Stimulated activated CD8-positive, alpha-beta memory T cell treated with anti-CD3 and anti-CD28 coated beads, Interleukin-4, amount 100 ng/mL, for 24 hours (primary cell): ENCODE measurements at places on chromosomes 1 and 21.

DNA sequence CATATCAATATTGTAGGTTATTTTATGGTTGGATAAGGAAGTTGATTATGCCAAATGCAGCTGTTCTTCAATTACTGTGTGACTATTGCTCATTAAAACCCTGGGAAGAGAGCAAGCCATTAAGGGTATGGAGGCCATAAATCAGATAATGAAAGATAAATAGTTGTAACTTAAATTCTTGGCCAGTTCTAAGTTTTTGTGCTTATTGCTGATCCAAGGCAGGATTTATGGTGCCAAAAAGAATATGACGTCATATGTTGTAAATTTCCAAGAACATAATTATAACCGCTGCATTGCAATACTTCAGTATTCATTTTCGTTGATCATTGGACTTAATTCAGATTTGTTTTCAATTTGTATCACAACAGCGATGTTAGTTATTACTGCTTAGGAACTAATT lies 211.6 kb downstream of the LRRC40 start:
- DNase-seq, result no peak

DNA sequence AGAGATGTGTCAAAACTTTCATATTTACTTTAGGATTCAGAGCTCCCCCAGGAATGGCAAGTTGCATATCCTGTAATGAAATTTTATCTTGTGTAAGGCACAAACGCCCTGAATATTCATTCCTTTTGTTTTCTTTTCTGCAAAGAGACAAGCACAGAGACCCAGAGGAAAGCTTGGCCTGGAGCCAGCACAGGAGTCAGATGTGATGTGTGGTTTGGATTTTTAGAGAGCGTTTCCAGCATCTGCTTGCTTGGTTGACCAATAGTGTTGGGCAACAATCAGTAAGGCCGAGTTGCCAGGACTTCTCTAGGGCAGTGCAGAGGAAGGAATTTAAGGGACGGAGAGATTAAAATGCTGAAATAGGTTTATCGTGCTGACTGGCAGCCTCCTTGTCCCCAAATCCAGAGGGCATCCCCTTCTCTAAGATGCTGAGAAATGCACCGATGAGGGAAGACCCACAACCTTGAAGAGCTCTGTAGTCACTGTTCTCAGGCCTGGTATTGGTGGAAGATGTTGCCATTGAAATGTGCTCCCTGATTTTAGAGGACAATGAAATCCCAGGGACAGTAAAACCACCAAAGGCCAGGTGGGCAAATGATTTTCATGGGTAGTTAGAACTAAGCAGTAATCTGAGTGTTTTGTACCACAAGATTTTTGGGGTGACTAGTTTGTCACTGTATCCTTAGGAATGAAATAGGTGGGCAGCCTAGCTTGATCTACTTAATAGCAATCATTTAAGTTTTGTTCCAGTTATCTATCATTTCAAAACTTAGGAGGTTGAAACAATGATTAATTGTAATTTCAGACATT lies 37.9 kb upstream of the RHOU start:
- DNase-seq, result no peak

- DNase-seq, result no peak
Observed at GRCh38 chr1:2610036-2610959, 22.5 kb downstream of the MMEL1 start.

- no peak for DNase-seq
Observed at GRCh38 chr1:17091252-17091651, 28.0 kb downstream of the PADI2 start.

GRCh38 chr1:91804546-91805023 lies 81.4 kb downstream of the TGFBR3 start:
- peak; percentile 59 for DNase-seq

GRCh38 chr21:46028573-46029091 lies 47.1 kb downstream of the COL6A1 start:
- DNase-seq, result no peak

DNA sequence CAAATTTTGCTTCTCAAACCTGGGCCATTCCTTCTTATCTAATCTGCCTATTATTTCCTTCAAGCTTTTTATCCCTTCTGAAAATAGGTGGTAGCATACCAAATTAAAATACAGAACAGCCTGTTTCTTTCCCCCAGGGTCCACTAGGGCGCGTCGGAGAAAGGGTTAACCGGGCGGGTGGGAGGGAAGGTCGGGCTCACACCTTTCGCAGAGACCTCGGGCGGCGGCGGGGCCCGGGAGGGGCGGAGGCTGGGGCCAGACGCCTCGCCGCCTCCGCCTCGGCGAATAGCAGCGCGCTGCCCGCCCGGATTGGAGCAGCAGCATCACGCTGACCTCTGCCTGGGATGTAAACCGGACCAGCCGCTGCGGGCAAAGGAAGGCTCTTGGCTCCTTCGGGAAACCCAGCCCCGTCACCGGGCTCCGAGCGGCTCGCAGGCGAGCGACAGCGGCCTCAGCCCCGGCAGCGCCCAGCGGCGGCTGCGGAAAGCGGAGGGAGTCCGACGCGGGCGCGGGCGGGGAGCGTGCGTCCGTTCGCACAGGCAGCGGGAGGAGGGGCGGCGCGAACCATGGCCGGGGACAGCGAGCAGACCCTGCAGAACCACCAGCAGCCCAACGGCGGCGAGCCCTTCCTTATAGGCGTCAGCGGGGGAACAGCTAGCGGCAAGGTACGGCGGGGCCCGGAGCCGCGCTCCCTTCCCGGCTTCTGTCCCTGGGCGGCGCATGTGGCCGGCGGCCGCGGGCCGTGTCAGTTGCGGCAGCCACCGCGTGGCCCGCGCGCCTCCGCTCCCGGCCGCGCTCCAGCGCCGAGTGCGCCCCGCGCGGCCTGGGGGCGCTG lies at the start of gene UCK2:
Gene UCK2, plus strand, starts transcription at position 347 of the 835 bp plus-strand sequence. Its CDS starts 220 bp downstream, at position 567.
- peak; percentile 65 for DNase-seq

DNA sequence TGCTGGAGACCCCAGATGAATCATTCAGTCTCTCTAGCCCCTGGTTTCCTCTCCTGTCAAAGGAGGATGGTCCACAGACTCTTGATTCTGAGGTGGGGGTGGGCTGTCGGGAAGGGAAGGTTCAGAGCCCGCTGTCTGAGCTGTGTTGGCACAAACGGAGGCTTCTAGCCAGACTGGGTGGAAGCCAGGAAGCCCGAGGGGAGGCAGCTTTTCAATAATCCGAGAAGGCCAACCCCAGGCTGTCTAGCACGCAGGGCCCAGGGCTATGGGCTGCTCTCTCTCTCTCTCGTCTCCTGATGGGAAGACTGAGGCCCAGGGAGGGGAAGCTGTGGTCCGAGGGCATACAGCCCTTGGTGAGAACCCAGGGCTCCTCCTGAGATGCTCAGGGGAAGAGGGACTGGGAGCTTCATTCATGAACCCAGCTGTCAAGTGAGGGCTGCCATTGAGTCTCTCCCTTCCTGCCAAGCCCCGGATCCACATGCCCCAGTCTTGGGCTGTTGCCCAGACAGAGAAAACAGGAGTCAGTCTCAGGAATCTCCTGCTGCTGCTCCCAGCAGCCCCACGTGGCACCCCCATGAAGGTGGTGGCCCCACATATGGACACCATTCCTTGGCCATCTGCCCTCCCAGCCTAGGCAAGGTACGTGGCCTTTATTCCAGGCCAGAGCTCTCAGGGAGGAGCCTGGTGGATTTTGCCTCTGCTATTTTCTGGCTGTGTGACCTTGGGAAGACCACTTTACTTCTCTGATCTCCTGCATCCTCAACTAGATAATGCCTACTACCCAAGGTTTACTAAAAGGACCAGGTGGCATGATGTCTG lies 44.4 kb downstream of the RAP1GAP start:
- DNase-seq, result no peak
